ENCODE measurements at places on chromosomes 12 and 14. TPM values are rescaled to one million over a fixed set of nuclear protein-coding genes. Genes with fewer than 3 reads are reported as not detected.

- no peak for DNase-seq
These were observed 1.8 kb upstream of the WNK1 start for GRCh38 chr12:750366-751191.

Gene HDAC7
- total RNA-seq: 77.0 TPM

DNA sequence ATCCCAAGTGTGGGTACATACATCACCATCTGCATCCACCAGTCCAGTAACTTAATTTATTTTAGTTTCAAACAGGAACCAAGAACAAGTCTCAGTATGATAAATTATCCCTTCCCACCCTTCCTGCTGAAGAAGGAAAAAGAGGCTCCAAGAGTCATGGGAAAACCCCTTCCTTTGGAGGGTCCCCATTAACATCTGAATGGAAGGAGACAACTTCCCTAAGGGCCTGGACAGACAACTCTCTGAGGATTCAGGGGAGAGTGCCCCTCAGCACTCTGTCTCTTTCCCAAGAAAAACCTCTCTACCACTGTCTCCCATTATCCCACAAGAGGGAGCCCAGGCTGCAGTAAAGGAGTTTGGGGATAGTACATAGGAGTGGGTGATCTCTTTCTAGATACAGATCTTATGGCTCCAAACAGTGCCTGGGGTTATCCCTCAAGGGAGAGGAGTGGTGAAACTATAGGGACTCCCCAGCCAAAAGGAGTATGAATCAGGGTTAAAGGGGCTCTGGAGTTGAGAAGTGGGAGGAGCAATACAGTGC, 6.2 kb downstream of the WNT10B start:
- no peak for DNase-seq

GRCh38 chr12:123127182-123127495, 23.8 kb downstream of the PITPNM2 start:
- DNase-seq: no peak

Gene JDP2
- total RNA-seq: 35.7 TPM

DNA sequence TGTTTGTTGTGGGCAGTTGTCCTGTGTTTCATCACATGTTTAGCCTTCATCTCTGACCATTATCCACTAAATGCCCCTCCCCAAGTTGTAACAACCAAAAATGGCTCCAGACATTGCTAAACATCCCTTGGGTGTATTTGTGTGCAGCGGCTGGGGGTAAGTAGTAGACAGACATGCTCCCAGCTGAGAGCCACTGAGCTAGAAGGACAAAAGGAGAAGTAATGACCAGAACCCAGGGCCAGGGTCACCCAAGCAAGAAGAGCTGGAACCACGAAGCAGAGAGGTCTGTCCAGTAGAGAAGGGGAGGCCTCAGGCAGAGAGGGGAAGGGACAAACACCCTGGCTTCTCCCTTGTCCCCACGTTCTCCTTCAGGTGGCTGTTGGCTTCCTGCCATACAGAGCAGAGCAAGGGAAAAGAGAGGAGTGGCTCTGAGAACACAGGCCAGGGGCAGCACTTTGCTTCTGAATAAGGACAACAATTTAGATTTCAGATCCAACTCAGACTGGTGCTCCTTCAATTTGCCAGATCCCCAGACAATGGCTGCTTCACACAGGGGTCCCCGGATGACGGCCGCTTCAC, 55.2 kb downstream of the NDUFA12 start:
- DNase-seq: no peak

GRCh38 chr12:6606331-6607131, 648 bp downstream of the CHD4 start:
- peak; percentile 48 for DNase-seq

GRCh38 chr14:23302290-23303225, at the start of gene PPP1R3E:
TSS of gene PPP1R3E (minus strand) at chr14:23302859. CDS start at chr14:23302576, 283 bp downstream.
- no peak for DNase-seq

DNA sequence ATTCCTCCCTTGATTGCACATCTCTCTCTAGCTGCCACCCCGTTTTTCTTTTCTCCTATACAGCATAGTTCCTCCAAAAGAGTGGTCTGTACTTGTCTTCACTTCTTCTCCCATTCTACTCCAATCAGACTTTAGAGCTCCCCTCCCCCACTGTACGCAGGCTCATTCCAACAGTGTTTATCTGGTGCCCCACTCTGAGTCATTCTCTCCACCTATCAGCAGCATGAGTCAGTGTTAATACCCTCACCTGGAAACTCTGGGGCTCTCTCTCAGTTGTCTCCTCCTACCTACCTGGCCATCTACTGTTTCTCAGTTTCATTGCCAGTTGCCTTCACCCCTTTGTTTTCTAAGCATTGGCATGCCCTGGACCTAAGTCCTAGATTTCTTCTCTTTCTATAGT, 175.1 kb upstream of the ARHGAP5 start:
- DNase-seq: no peak

GRCh38 chr14:76974365-76974764, 54.1 kb downstream of the IRF2BPL start:
- no peak for DNase-seq

DNA sequence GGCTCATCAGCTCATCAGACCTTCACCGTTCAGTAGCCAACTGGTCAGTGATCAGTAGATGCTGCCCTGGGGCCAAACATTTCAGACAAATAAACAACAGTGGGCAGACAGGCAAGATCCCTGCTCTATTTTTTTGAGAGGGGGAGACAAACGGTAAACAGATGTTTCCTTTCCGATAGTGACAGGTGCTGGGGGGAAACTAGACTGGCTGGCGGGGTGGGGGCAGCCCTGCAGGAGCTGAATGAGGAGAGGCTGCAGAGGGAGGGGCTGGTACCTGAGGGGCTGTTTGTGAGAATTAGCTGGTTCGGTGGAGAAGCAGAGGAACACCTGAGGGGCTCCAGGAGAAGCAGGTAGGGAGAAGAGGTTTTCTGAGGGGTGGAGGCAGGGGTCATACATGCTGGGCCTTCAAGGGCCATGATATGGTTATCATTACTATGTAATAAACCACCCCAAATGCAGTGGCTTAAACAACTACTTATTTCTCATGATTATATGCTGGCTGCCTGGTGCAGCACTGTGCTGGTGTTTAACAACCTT, 8.2 kb upstream of the GOLGA3 start:
- no peak for DNase-seq

Gene TNFAIP2
- total RNA-seq: 76.5 TPM

DNA sequence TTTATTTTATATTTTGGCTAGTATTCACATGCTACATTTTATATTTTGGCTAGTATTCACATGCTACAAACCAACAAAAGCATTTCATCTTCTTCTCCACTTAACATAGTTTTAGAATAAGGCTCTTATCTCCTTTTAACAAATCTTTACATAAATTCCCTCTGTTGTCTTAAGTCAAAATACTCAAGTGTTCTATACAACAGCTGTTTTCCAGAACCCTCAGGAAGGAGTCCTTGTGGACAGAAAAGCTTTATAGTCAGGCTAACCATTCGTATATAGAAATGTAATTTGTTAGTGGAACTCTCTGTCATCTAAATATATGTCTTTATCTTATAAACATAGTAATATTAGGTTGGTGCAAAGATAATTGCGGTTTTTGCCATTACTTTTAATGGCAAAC, 191.0 kb upstream of the FLRT2 start:
- no peak for DNase-seq

Gene RNF212B
- total RNA-seq: not detected

GRCh38 chr12:110281549-110282299, 677 bp downstream of the ATP2A2 start:
- DNase-seq: peak; percentile 55

- no peak for DNase-seq
These were observed 109.7 kb downstream of the SLC25A47 start for GRCh38 chr14:100432652-100433427.

DNA sequence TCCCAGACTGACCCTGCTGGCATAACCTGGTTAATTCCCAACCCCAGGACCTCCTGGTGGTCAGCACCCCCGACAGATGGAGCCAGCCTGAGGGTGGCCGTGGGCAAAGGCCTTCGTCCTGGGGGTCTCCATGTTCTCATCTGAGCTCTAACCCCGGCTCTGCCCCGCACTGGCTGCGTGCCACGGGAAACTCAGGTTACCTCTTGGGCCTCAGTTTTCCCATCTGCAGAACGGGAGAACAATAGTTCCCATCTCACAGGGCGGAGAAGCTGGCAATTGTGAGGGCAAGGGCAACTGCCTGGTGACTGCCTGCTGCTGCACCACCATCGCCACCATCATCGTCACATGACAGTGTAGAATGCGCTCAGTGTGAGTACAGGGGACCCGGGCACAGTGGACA, 77.9 kb downstream of the RFLNA start:
- DNase-seq: no peak

GRCh38 chr14:88208858-88209257, 114.2 kb downstream of the KCNK10 start:
- no peak for DNase-seq

GRCh38 chr12:12476857-12477531, 85.7 kb downstream of the DUSP16 start:
- DNase-seq: no peak
